NCI-H1436 (cell line): ENCODE measurements at places on chromosomes 5 and 9.

GRCh38 chr5:132094393-132095076 is 20.9 kb downstream of the CSF2 start:
- no peak for DNase-seq

- DNase-seq, result no peak
Observed at GRCh38 chr5:73312146-73312871, 136.3 kb downstream of the FOXD1 start.

DNA sequence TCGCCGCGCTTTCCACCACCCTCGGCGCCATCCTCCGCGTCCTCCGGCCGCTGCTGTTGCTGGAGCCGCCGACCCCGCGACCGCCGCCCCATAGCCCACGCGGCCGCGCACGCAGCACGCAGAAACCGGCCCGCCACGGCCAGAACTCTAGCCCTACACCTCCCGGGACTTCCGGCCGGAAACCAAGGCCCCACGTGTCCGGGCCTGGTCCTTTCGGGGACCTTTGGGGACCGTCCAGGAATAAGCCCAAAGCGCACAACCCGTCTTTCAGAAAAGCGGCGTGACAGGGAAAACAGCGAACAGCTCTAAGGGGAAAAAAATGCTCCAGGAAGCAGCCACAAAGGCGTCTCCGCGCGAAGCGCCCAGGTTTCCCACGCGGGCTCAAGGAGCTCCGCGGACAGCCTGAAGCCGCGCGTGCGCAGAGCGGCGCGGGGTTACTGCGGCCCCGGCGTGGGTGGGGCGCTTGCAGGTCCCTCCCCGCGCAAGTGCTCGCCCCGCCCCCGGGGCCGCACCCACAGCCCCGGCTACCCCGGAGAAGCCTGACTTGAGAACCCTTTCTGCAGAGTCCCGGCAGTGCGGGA is at the start of the genes NSUN2 and SRD5A1:
Gene NSUN2 (minus strand): TSS at position 157 of the 581 bp plus-strand sequence. CDS start 65 bp downstream, at position 92.
Gene SRD5A1 (plus strand): TSS at position 553 of the 581 bp plus-strand sequence. CDS start 137 bp downstream, outside the sequence.
- peak; percentile 87 for DNase-seq

DNA sequence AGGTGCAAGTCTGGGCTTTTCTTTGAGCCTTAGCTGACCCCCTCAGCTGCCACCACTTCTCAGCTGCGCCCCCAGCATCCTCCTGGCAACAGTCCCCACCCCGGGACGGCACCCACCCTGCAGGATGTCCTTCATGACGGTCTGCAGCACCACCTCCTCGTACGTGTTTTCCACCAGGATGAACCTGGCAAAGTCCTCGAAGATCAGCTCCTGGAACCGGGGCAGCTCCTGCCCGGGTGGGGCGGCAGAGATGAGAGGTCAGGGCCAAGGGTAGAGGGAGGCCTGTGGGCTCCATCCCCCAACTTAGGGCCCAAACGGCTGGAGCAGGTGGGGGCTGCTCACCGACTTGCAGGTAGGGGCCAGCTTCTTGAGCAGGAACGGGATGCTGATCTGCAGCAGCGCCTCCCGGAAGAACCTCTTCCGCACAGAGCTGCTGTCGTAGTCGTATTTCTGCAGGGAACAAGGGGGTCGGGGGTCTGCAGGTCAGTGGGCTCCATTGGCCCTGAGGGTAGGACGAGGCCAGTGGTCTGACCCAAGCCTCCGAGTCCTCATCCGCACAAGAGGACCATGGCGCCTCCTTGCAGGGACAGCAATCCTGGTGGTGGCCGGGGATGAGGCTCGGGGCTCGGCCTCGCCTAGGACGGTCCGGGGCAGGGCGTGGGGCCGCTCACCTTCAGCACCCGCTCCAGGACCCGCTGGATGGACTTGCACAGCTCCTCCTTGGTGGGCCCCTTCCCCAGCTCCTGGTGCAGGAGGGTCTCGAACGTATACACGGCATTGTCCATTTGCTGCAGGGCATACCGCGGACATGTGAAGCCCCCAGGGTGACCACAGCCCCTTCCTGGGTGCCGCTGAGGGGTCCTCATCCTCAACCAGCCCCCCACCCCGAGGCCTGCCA is 56.7 kb downstream of the LRSAM1 start:
- no peak for DNase-seq

- no peak for DNase-seq
Observed at GRCh38 chr5:119123280-119123679, 52.4 kb downstream of the DMXL1 start.

DNA sequence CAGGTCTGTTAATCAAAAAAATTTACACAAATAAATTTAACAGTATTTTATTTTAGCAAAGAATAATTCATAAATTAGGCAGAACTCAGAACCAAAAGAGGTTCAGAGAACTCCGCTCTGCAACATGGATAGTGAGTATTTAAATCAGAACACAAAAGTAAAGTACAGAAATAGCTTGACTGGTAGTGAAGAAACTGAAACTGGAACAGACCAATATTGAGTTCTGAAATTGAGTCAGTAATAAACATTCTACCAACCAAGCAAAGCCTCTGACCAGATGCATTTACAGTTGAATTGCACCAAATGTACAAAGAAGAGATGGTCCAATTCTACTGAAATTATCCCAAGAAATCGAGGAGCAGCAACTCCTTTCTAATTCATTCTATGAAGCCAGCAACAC is 1542.8 kb downstream of the EFNA5 start:
- no peak for DNase-seq

DNA sequence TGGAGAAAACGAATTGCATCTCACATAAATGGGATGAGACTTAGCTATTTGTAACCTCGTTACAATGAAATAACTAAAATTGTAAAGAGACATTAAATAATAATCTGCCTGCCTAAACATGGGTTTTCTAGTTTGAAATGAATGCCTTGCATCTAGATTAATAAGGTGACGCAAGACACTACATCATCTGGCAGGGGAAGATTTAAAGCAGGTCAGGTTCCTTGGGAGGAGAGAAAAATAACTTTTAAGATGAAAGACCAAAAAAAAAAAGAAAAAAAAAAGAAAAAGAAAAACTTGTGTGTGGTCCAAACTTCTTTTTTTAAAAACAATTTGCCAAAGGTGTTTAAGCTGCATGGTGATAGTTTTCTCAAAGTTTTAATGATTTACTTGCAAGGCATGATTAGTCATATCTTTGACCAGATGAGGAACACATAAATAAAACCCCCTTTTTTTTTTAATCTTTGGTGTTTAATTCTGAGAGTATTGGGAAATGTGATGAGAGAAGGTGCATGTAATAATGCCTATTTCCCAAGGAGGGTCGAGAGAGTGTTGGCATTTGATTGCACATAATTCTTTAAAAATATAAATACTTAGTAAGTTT is 122.9 kb upstream of the ADAMTSL1 start:
- no peak for DNase-seq

- DNase-seq, result no peak
Observed at GRCh38 chr9:75120686-75121085, 32.4 kb downstream of the OSTF1 start.
